Activated T-helper 1 cell treated with anti-CD3 and anti-CD28 coated beads, Interleukin-2, amount 50 U/mL, for 16 hours (primary cell): ENCODE measurements at places on chromosomes 12 and 14.

DNA sequence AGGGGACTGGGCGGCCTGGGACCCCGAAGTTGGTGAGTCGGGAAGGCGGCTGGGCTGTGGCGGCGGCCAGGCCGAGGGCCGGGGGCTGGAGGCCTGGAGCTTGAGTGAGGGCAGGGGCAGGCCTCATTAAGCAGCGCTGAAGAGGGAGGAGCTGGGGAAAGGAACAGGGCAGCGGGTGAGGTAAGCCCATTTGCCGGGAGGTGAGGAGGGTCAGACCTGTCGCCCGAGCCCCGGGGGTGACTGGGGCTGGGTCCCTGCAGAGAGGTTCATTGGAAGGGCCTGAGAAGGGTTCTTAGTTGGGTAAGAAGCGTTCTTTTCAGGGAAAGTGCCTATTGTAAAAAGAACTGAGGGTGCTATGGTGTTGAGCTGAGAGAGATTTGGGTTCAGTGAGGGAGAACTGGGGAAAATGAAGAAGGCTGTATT is 441 bp downstream of the RAB5B start:
- peak; percentile 21 for DNase-seq

GRCh38 chr14:69268763-69269162 is 8.8 kb downstream of the GALNT16 start:
- no peak for DNase-seq

DNA sequence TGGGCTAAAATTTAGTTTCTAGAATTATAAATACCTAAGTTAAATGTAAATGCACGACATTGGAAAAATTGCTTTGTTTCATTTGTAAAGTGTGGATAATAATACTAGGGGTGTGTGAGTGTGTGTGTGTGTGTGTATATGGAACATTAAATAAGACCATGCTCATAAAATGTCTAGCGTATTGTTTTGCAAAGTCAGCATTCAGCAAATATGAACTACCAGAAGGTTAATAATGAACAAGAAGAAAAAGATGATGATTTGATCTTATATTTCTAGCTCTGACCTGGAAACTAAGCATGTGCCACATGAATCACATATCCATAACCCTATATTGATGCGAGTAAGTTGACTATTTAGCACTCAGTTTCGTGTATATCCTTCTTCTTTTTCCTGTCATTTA is 44.9 kb upstream of the MDGA2 start:
- DNase-seq: no peak

DNA sequence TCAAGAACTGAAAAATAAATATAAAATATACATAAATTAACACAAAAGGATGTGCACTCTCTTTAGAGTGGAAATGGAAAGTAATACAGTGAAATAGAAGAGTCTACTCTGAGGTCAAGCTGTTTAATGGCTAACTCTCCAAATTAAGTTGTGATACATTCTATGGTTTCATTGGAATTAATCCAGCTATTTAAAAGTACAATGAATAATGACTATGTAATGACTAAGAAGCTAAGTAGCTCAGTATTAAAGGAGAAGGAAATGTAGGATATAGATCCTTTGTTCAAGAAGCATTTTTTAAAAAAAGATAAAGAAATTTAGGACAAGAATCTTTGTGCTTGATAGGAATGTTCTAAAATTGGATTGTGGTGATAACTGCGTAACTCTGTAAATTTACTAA is 85.3 kb downstream of the LRP6 start:
- DNase-seq: no peak

- DNase-seq: no peak
Measured at GRCh38 chr12:54257332-54257731, 22.6 kb downstream of the CBX5 start.

- no peak for DNase-seq
Measured at GRCh38 chr12:98955284-98955683, 310.2 kb downstream of the APAF1 start.

DNA sequence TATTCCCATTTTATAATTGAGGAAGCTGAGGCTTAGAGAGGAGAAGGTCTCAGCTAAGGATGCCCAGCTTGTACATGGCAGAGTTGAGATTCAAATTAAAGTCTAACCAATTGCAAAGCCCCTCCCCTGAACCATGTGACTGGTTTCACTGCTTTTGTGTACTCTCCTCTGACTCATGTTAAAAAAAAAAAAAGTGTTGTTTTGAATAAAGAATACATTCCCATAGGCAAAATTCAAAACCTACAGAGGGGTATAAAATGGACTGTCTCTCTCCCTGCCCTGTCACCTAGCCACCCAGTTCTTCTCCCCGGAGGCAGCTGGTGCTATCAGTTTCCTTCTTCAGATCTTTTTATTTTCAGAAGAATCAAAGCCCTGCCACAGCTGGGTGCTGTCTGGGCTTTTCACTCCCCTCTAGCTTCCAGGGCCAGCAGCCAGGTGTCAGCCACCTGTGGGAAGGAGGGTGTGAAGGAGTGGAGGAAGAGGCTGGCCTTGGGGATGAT is 5.4 kb downstream of the PSMD9 start:
- DNase-seq: no peak

- no peak for DNase-seq
Measured at GRCh38 chr14:51093371-51094281, 1.3 kb downstream of the TRIM9 start.

DNA sequence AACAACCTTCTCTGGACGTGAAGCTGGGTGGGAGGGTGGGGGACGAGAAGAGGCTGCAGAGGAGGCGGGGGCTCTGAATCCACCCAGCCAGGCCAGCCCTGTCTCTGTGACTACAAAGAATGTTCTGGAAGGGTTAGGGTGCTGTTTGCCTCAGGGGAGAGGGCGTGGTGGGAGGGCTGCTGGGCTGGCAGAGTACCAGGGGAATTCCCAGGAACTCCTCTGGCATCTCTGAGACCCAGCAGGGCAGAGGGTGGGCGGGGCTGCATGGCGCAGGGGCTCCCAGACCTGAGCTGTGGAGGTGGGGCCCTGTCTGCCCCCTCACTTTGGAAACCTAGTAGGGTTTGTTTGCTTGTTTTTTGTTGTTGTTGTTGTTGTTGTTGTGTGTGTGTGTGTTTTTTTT is 45.5 kb upstream of the FZD10 start:
- no peak for DNase-seq

DNA sequence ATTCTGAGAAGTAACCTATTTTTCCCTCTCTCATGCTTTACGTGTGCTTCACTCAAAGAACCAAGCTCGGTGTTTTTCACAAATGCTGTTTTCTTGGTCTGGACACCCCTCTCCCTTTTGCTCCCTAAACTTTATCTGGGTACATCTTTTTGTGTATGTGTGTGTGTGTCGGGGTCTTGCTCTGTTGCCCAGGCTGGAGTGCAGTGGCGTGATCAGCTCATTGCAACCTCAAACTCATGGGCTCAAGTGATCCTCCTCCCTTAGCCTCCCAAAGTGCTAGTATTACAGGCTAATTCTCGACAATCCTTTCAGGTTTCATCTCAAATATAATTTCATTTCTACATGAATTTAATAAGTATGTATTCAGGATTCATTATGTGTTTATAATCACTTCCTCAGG is 83.2 kb downstream of the PEBP1 start:
- no peak for DNase-seq

GRCh38 chr12:89882792-89883191 is 174.2 kb upstream of the ATP2B1 start:
- no peak for DNase-seq

DNA sequence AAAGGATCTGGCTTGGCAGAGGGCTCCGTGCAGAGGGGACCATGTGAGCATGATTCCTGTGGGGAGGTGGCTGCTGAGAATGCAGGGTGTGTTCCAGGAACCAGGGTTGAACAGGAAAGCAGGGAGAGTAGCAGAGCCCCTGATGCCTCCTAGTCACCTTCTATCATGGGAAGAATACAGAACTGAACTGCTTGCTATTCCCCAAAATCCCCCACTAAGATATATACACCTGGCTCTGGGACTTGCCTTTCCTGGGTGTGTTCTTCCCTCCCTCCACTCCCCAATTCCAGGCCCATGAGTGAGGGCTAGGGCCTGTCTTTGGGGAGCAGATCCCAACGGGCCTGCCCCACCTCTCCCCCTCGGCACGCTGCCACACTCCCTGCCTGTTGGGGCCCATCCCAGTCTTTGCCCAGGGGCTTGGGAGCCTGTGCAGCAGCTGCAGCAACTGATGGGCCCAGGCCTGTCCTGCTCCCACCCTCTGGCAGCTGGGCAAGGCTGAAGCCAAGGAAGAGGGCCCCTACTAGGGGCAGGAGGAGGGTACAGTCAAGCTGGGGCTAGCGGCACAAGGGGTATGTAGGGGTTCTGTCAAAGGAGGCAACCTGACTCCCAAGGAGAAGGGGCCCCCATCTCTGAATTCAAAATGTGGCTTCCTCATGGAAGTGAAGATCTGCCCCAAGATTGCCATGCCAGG is 3.2 kb downstream of the AJUBA start:
- DNase-seq: no peak

DNA sequence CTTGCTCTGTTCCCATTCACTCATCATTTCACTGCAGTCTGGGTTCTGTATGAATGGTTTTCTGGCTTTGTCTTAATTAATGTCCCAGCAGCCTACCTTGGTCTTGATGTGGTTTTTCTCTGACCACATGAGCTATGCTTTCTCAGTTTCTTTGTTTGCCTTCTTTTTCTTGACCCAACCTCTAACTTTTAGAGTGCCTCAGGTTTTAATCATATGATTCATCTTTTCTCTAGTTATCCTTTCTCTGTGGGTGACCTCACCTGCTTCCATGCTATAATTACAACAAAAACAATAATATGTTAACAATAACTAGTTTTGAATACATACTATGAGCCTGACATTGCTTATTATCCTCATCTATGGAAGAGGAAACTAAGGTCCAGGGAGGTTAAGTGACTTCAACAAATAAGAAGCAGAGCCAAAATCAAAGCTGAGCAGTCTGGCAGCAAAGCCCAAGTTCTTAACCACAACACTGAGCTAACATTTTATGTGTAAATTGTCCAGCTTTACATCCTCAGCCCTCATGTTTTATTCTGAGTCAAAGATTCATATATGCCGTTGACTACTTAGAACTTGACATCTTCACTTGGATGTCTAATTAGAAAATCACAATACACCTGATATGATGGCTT is 4.7 kb upstream of the EPYC start:
- no peak for DNase-seq

- DNase-seq: no peak
Measured at GRCh38 chr12:132246997-132247717, 82.2 kb downstream of the GALNT9 start.

- DNase-seq: no peak
Measured at GRCh38 chr14:67251573-67252226, 10.5 kb downstream of the PALS1 start.

GRCh38 chr12:54195737-54196347 is 7.1 kb upstream of the SMUG1 start:
- DNase-seq: no peak

DNA sequence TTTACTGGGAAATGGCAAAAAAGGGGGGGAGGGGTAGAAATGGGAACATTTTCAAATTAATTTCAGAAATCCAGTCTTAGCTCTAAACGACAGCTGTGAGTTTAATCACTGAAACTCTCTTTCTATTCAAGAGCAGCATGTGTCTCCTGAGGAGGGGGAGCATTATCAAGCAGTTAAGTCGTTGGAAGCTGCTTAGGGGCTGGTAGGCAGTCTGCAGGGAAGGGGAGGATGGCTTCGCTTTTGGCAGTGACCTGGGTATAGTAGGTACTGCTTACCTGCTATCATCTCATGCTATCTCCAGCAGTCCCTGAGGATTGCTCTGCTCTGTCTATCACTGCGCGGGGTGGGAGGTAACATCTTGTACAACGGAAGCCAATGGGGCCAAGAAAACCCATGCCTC is 567.4 kb downstream of the NRXN3 start:
- no peak for DNase-seq

DNA sequence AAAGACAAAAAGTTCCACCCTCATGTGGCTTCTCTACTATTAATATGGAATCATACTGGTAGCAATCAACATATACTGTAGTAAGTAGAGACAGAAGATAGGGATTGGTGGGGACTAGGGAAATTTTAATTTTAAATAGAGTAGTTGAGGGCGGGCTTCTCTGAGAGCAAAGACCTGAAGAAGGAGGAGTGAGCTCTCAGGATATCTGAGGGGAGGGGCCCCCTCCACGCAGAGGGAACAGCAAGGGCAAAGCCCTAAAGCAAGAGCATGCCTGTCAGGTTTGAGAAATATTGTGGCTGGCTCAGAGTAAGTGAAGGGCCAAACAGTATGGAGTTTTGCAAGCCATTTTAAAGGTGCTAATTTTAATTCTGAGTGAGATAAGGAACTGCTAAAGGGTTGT is 64.3 kb downstream of the PCNX1 start:
- no peak for DNase-seq

GRCh38 chr12:105977652-105978051 is 161.1 kb downstream of the NUAK1 start:
- DNase-seq: no peak

DNA sequence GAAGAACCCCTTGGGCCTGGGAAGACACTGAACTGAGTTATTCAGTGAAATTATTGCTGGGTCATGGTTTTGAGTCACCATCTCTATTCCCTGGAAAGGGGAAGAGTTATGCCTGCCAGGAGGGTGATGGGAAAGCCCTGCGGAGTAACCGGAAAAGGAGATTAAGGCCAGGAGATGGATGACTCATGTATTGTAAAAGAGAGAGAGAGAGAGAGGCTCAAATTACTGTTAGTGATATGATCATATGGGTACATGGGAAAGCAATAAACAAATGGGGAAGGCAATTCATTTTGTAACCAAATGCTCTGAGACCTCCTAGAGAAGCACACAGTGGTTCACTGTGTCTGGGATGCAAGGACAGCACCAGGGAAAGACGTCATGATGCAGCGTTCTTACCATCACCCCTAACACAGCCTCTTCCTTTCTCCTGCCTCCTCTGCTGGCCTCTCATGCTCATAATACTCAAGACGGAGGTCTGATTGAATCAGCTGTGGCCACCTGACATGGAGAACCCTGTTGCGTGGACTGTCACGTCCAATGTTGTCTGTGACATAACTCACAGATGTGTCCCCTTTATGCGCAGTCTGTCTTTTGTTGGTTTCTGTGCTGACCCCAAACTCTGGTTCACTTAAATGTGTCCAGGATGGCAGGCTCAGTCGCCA is 243.7 kb downstream of the TMEM132D start:
- no peak for DNase-seq

DNA sequence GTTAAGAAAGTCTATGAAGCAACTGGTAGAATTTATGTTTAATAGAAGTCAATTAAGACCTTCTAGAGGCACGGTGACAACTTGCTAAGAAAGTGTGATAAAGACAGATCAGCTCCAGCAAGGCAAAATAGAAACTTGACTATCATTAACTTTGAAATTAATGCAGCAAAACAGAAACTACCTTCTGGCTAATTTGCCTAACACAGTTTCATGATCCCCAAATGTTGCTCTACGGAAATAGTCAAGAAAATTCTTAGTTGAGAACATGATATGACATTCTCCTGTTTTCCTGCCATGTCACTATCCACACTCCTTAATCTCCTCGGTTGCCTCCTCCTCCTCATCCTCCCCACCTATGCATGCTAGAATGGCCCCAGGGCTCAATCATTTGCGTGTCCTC is 4.2 kb downstream of the DENND5B start:
- DNase-seq: no peak

- no peak for DNase-seq
Measured at GRCh38 chr14:68894123-68894522, 85.0 kb downstream of the ACTN1 start.

- no peak for DNase-seq
Measured at GRCh38 chr14:76993752-76994151, 34.8 kb downstream of the IRF2BPL start.

GRCh38 chr14:79064214-79064613 is 894.0 kb downstream of the NRXN3 start:
- no peak for DNase-seq
